T-helper 1 cell (primary cell): ENCODE measurements at places on chromosomes 2 and 18.

GRCh38 chr2:85277416-85278158 lies 50.2 kb downstream of the TGOLN2 start:
- DNase-seq = no peak

DNA sequence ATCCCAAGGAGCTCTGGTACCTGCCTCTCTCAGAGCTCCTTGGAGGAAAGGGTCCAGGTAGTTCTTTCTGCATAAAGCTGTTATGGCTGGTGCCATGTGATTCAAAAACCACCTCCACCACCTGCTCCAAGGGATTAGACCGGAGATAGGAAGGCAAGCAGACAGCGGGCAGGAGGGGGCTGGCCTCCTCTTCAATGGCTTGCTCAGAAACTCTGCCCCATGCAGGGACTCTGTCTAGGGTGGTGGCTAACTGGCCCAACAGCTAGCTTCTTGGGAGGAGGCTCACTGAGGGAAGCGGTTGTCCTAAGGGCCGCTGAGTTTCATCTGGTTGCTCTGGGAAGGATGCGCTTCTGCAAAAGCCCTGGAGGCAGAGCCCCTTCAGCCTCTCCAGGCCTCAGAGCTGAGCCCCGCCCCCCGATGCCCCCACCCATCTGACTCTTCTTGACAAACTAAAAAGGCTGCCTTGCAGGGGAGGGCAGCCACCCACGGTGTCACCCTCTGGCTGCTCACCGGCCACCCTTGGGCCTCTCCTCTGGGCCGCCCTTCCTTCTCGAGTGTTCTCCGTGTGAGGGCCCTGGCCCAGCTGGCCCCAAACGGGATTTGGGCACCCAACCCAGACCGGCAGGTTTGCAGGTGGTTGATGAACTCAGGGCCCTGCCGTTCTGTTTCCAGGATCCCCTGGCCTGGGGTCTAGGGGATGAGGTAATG lies 90.2 kb downstream of the MCFD2 start:
- no peak for DNase-seq

GRCh38 chr2:129274918-129275317 lies 704.5 kb upstream of the RAB6C start:
- DNase-seq = no peak

GRCh38 chr2:117997872-117998454 lies 15.9 kb downstream of the CCDC93 start:
- no peak for DNase-seq

DNA sequence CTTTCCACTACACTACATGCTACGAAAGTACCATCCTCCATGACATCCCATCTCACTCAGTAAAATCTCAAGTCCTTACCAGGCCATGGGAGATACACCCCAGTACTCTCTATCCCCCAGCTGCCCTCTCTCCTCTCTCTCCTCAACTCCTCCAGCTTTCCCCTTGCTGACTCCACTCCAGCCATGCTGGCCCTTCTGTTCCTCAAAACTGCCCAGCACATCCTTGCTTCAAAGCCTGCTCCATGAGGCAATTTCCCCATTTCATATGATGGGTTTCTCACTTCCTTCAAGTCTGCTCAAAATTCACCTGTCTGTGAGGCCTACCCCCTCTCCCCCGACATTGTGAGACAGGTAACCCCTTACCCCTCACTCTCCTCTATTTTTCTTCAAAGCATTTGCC lies 8.6 kb downstream of the CHN1 start:
- no peak for DNase-seq
